Activated T-cell treated with anti-CD3 and anti-CD28 coated beads, Interleukin-2, amount 50 U/mL, for 72 hours (primary cell): ENCODE measurements at places on chromosomes 3 and 15. TPM values are rescaled to one million over a fixed set of nuclear protein-coding genes. Genes with fewer than 3 reads are reported as not detected.

The UBAP1L gene
- total RNA-seq: 6.3 TPM

The STRIT1 gene
- not detected for total RNA-seq

The HHATL gene
- total RNA-seq: not detected

The KBTBD13 gene
- not detected for total RNA-seq

The NANOGP8 gene
- total RNA-seq: not detected

The DBR1 gene
- 22.0 TPM for total RNA-seq

The RARB gene
- total RNA-seq: not detected

The DLEC1 gene
- total RNA-seq: 0.43 TPM

The EPB42 gene
- total RNA-seq: not detected

- no peak overlapping the region for H3K27ac ChIP-seq
- no peaks in the 10 kb centered on the region for H3K36me3 ChIP-seq
- H3K4me1 ChIP-seq: no peaks in the 10 kb centered on the region
- no peaks in the 10 kb centered on the region for H3K27me3 ChIP-seq
- DNase-seq: no peak
These were observed 32.5 kb downstream of the KLHL25 start for GRCh38 chr15:85762039-85762755.

DNA sequence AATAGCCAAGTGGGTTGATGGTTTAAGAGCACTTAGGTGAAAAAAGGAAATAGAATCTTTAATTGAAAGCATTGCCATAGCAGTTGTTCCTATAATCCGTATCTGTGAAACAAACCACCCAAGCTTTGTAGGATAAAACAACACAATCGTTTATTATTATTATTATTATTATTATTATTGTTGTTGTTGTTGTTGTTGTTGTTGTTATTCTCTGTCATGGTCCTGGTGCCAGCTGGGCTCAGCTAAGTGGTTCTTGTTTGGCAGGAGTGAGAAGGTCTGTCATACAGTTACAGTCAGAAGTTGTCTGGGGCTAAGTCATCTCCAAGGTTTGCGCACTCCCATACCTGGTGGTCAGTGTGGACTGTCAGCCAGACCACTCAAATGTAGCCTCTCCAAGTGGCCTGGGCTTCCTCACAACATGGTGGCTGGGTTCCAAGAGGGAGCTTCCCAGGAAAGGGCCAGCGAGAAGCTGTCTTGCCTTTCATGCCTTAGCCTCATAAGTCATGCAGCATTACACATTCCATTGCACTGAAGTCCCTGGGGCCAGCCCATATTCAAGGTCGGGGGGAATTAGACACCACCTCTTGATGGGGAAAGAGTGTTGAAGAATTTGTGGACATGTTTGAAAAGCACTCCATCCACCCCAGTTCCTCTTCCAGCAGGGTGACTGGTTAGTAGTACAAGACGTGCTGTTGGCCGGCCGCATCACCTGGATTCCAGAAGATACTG lies 54.3 kb upstream of the FGD5 start:
- no peak overlapping the region for H3K27ac ChIP-seq
- H3K36me3 ChIP-seq: no peaks in the 10 kb centered on the region
- peaks cover 5% of the 10 kb centered on the region for H3K4me1 ChIP-seq
- no peak overlapping the region for H3K4me3 ChIP-seq

DNA sequence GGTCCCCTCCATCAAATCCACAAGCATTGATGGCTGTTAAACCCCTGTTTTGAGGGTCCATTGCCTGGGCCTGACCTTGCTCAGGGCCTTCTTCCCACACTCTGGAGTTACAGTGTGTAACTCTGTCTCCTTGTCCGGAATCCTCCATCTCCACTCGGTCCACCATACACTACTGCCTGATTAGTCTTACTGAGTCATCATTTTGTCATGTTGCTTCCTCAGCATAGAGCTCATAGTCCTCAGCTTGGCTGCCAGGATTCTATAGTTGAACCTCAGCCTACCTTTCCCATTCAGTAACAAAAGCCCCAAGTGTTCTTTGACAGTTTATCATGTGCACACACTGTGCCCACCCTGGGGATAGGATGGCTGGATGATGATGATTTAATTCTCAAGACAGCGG lies 113.0 kb downstream of the PDE8A start:
- no peaks in the 10 kb centered on the region for H3K27me3 ChIP-seq
- no peak overlapping the region for H3K4me3 ChIP-seq
- no peak overlapping the region for H3K27ac ChIP-seq
- no peak for DNase-seq
- no peaks in the 10 kb centered on the region for H3K4me1 ChIP-seq

DNA sequence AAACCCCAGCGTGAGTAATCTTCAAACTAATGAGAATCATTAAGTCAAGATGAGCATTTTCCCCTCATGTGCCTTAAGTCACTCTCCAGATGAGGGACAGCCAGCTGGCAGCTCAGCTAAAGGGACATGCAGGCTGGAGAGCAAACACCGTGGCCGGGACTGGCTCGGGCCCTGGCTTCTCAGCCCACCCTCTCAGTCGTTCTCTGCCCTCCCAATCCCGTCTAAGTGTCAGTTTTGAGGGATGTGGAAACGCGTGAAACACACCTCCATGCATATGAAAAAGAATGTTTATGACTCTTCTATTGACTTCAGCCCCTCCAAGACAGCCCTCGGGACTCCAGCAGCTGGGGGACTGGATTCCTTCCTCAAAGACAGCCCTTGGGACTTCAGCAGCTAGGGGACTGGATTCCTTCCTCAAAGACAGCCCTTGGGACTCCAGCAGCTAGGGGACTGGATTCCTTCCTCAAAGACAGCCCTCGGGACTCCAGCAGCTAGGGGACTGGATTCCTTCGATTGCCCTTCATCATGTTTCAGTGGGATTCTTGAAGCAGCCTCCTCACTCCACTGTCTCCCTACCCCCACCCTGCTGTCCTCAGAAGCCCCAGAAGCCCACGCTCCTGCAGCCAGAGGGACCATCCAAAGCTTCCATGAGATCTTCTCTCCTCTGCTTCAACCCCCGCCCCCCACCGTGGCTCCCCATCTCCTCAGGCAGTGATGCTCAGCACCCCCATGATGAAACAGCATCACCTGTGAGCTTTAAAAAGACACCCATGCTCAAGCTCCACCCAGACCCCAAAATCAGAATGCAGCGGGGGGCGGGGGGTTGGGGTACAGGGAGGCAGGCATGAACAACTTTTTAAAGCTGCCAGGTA lies 228.9 kb downstream of the XXYLT1 start:
- DNase-seq: no peak
- H3K27me3 ChIP-seq: no peaks in the 10 kb centered on the region
- no peaks in the 10 kb centered on the region for H3K36me3 ChIP-seq
- H3K4me1 ChIP-seq: no peaks in the 10 kb centered on the region
- H3K27ac ChIP-seq: no peak overlapping the region
- no peak overlapping the region for H3K4me3 ChIP-seq

- no peaks in the 10 kb centered on the region for H3K27me3 ChIP-seq
- peaks cover 2% of the 10 kb centered on the region for H3K36me3 ChIP-seq
- peaks cover 4% of the 10 kb centered on the region for H3K4me1 ChIP-seq
- H3K4me3 ChIP-seq: no peak overlapping the region
- no peak overlapping the region for H3K27ac ChIP-seq
These were observed 19.2 kb downstream of the FOXP1 start for GRCh38 chr3:71564361-71564760.

- no peak overlapping the region for H3K27ac ChIP-seq
- no peak for DNase-seq
- no peaks in the 10 kb centered on the region for H3K27me3 ChIP-seq
- H3K36me3 ChIP-seq: peaks cover 10% of the 10 kb centered on the region
- no peak overlapping the region for H3K4me3 ChIP-seq
These were observed 10.7 kb downstream of the TMEM43 start for GRCh38 chr3:14135581-14135980.

DNA sequence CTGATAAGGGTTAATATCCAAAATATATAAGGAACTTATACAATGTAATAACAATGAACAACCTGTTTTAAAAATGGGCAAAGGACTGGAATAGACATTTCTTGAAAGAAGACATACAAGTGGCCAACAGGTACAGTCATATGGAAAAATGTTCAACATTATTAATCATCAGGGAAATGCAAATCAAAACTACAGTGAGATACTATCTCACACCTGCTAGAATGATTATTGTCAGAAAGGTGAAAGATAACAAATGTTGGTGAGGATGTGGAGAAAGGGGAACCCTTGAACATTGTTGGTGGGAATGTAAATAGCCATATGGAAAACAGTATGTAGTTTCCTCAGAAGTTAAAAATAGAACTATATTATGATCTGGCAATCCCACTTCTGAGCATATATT lies 20.4 kb downstream of the GOLM2 start:
- no peak for DNase-seq
- H3K27me3 ChIP-seq: no peaks in the 10 kb centered on the region
- no peaks in the 10 kb centered on the region for H3K36me3 ChIP-seq
- peaks cover 31% of the 10 kb centered on the region for H3K4me1 ChIP-seq

- peak; percentile 20 for DNase-seq
- H3K27ac ChIP-seq: peak overlapping the region; percentile 62
- H3K27me3 ChIP-seq: no peaks in the 10 kb centered on the region
- peak overlapping the region; percentile 92 for H3K4me3 ChIP-seq
- H3K4me1 ChIP-seq: peaks cover 35% of the 10 kb centered on the region
These were observed 748 bp downstream of the MRPS25 start for GRCh38 chr3:15064299-15064834.

- H3K36me3 ChIP-seq: no peaks in the 10 kb centered on the region
- no peak overlapping the region for H3K27ac ChIP-seq
- H3K4me3 ChIP-seq: no peak overlapping the region
- H3K4me1 ChIP-seq: peaks cover 26% of the 10 kb centered on the region
- H3K27me3 ChIP-seq: peaks cover 90% of the 10 kb centered on the region
These were observed 355.8 kb downstream of the MCTP2 start for GRCh38 chr15:94587113-94587512.

- peaks cover 28% of the 10 kb centered on the region for H3K4me1 ChIP-seq
- H3K27me3 ChIP-seq: peaks cover 75% of the 10 kb centered on the region
These were observed 640 bp downstream of the MB21D2 start for GRCh38 chr3:192917028-192917403.
